ENCODE measurements at places on chromosomes 3 and 15. TPM values are rescaled to one million over a fixed set of nuclear protein-coding genes. Genes with fewer than 3 reads are reported as not detected.

DNA sequence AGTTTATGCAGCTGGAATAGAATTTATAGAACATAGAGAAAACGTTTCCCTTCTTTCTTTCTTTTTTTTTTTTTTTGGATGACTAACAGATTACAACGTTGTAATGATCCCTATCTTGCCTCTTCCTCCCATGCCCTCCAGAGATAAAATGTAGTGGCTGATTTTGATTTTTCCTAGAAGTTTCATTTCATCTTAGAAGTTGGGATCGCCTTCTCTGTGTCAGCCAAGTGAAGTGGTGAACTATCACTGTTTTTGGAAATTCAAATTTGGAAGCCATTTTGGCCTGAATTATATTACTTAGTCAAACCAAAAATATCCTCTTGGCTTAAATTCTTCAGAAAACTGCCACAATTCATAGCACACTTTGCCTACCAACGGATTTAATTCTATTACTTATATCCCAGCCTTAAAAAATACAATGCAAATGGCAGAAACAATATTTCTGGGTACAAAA, 1025.5 kb upstream of the NR2F2 start:
- no peaks in the 10 kb centered on the region for H3K36me3 ChIP-seq
- peaks cover 23% of the 10 kb centered on the region for H3K27me3 ChIP-seq
- DNase-seq, result no peak
- peaks cover 22% of the 10 kb centered on the region for H3K4me1 ChIP-seq

GRCh38 chr3:52917044-52917443, 19.7 kb upstream of the STIMATE start:
- H3K27ac ChIP-seq, result no peak overlapping the region
- H3K36me3 ChIP-seq, result peaks cover 22% of the 10 kb centered on the region
- H3K27me3 ChIP-seq, result no peaks in the 10 kb centered on the region
- no peak overlapping the region for H3K4me3 ChIP-seq
- H3K4me1 ChIP-seq, result no peaks in the 10 kb centered on the region
- DNase-seq, result no peak

DNA sequence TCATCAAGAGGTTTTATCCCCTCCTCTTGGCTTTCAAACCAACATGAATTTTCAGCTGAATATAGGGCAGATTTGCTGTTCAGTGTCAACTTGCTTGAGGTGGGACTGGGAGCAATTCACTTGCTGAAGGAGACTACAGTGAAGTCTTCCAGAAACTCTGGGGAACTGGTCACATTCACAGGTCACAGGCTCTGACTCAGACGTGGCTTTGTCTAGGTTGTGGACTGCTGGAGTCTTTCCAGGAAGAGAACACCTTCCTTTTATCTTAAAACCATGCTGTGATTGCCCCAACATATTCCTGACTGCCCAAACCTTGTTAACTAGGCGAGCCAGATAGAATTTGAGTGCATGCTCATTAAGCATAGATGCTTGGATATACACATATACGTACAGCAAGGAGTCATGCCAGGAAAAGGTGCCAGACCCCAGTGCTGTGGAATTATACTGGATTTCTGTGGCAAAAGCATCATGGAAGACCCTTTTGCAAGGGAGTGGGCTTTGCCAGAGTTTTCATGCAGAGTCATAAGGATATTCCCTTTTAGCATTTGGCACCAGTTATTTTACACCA, 399.1 kb upstream of the TBL1XR1 start:
- no peaks in the 10 kb centered on the region for H3K36me3 ChIP-seq
- peaks cover 71% of the 10 kb centered on the region for H3K4me1 ChIP-seq
- H3K27ac ChIP-seq, result peak overlapping the region; percentile 50
- no peak for DNase-seq
- peak overlapping the region; percentile 46 for H3K4me3 ChIP-seq
- H3K27me3 ChIP-seq, result no peaks in the 10 kb centered on the region

DNA sequence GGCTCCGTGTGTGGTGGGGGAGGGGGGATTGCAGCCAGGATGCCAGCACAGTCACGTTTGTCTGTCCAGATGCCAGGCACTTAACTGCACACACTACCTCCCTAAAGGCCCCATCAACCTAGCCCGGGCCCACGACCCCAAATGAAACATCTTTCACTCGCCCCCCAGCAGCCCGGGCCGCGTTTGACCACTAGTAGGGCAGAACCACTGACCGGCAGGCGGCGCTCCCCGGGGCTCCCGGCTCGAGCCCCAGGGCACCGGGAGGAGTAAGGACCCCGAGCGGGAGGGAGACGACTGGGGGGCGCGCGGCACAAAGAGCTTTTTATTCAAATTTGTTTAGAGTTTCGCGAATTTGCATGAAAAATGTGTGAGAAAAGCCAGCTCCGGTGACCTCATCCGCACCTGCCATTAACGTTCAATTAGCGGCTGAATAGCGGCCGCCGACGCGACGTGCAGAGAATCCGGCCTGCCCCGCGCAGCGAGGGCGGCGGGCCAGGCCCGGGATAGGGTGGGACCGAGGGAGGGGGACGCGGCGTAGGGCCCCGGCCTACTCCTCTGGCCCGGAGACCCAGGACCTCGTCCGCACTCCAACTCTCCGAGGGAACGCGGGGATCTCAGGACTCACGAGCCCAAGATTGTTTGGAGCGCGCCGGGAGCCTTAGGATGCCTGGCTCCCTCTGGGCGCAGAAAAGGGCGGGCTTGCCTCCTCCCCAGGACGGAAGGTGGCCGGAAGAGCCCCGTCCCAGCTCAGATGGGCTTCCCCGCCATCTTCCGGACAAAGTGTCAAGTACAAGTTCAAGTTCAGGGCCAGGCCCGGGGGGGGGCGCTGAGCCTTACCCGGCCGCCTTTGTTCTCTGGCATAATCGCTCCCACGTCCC, 64.9 kb upstream of the POLG start:
- H3K36me3 ChIP-seq, result no peaks in the 10 kb centered on the region
- H3K4me3 ChIP-seq, result peak overlapping the region; percentile 83
- H3K27me3 ChIP-seq, result peaks cover 14% of the 10 kb centered on the region

- no peaks in the 10 kb centered on the region for H3K4me1 ChIP-seq
- no peak overlapping the region for H3K27ac ChIP-seq
- H3K27me3 ChIP-seq, result peaks cover 18% of the 10 kb centered on the region
- H3K36me3 ChIP-seq, result no peaks in the 10 kb centered on the region
- no peak overlapping the region for H3K4me3 ChIP-seq
Observed at GRCh38 chr15:62740141-62741004, 302.2 kb upstream of the TPM1 start.

Gene MASP1
- not detected for polyA plus RNA-seq

Gene PFKFB4
- polyA plus RNA-seq, result 0.78 TPM
